ENCODE measurements at places on chromosomes 11 and 22. TPM values are rescaled to one million over a fixed set of nuclear protein-coding genes. Genes with fewer than 3 reads are reported as not detected.
A peak's percentile ranks its signal among the peaks of the same experiment; 100 is the strongest.

DNA sequence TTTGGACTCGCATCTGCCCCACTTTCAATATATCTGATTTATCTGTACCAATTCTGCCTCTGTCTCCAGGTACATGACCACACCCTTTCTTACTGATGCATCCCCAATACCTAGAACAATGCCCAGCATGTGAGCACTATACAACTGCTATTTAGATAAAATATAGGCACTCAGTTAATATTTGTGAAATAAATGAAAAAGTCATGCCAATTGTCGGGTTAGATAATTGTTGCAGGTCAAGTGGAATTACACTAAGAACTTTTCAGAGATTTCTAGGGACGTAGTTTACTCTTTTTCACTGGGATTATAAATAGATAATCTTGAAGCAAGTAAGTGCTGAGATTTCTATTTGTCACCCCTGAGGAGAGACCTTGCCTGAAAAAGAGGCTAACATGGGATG is 20.5 kb downstream of the OOSP4A start:
- H3K4me1 ChIP-seq = no peaks in the 10 kb centered on the region
- H3K36me3 ChIP-seq = no peaks in the 10 kb centered on the region
- no peak overlapping the region for H3K4me3 ChIP-seq
- no peak for DNase-seq
- H3K27me3 ChIP-seq = no peaks in the 10 kb centered on the region

The PHOX2A gene
- not detected for total RNA-seq

DNA sequence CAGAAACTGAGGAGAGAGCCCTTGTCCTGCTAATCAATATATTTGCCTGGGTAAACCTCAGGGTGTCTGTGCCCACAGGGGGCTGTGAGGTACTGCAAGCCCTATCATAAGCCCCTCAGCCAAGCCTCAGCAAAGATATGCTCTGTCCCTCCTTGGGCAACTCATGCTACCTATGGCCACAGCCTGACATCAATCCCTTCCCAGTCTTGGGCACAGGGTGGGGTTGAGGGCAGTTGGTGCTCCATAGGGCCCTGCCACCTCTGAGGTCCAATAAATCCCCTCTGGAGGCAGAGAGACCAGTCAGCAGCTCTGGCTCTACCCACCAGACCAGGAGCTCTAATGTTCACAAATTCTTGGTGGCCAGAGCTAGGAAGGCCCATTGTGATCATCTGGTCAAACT is 23.8 kb downstream of the TPBGL start:
- peaks cover 41% of the 10 kb centered on the region for H3K4me1 ChIP-seq
- no peaks in the 10 kb centered on the region for H3K27me3 ChIP-seq
- H3K36me3 ChIP-seq = no peaks in the 10 kb centered on the region
- H3K4me3 ChIP-seq = no peak overlapping the region

DNA sequence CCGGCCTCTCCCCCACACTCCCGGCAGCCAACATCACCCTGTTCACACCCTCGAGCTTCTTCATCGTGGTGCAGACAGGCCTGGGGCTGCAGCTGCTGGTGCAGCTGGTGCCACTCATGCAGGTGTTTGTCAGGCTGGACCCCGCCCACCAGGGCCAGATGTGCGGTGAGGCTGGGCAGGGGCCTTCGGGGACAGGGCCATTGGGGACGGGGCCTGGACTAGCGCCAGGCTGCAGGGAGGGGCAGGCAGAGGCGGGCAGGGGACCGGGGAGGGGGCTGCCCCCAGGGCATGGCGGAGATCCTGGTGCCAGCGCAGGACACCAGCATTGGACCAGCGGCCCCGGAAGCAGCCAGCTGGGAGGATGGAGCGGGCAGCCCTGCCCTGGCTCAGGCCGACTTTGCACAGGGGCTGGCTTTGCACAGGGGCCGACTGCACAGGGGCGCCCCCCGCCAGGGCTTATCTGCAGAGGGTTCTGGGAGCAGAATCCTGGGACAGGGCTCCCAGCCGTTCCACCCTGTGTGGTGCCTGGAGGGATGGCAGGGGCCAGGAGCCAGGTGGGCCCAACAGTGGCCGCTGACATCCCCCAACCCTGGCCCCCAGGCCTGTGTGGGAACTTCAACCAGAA is 8.6 kb downstream of the MUC5B start:
- H3K36me3 ChIP-seq = no peaks in the 10 kb centered on the region
- no peaks in the 10 kb centered on the region for H3K27me3 ChIP-seq
- no peaks in the 10 kb centered on the region for H3K4me1 ChIP-seq
- DNase-seq = no peak
- H3K27ac ChIP-seq = no peak overlapping the region

The NPTXR gene
- total RNA-seq = 5.3 TPM

GRCh38 chr11:96061069-96061468 is 137.2 kb upstream of the MTMR2 start:
- no peak overlapping the region for H3K27ac ChIP-seq
- DNase-seq = no peak
- H3K27me3 ChIP-seq = no peaks in the 10 kb centered on the region
- H3K36me3 ChIP-seq = no peaks in the 10 kb centered on the region

- H3K36me3 ChIP-seq = no peaks in the 10 kb centered on the region
- no peak for DNase-seq
- peaks cover 45% of the 10 kb centered on the region for H3K27me3 ChIP-seq
- H3K4me1 ChIP-seq = no peaks in the 10 kb centered on the region
- no peak overlapping the region for H3K4me3 ChIP-seq
- H3K27ac ChIP-seq = no peak overlapping the region
Observed at GRCh38 chr22:48887394-48888332, 940.0 kb downstream of the BRD1 start.

GRCh38 chr11:125890447-125891100 is 3.1 kb downstream of the HYLS1 start:
- H3K4me3 ChIP-seq = no peak overlapping the region
- no peak for DNase-seq
- no peaks in the 10 kb centered on the region for H3K27me3 ChIP-seq
- peaks cover 22% of the 10 kb centered on the region for H3K4me1 ChIP-seq
- no peak overlapping the region for H3K27ac ChIP-seq

- no peaks in the 10 kb centered on the region for H3K36me3 ChIP-seq
- no peak overlapping the region for H3K27ac ChIP-seq
- peaks cover 61% of the 10 kb centered on the region for H3K27me3 ChIP-seq
Observed at GRCh38 chr11:102115557-102115956, 5.3 kb downstream of the YAP1 start.

- no peaks in the 10 kb centered on the region for H3K4me1 ChIP-seq
- H3K36me3 ChIP-seq = no peaks in the 10 kb centered on the region
- peaks cover 15% of the 10 kb centered on the region for H3K27me3 ChIP-seq
- no peak for DNase-seq
- no peak overlapping the region for H3K27ac ChIP-seq
Observed at GRCh38 chr22:47805394-47805935, 1043.0 kb downstream of the TBC1D22A start.

DNA sequence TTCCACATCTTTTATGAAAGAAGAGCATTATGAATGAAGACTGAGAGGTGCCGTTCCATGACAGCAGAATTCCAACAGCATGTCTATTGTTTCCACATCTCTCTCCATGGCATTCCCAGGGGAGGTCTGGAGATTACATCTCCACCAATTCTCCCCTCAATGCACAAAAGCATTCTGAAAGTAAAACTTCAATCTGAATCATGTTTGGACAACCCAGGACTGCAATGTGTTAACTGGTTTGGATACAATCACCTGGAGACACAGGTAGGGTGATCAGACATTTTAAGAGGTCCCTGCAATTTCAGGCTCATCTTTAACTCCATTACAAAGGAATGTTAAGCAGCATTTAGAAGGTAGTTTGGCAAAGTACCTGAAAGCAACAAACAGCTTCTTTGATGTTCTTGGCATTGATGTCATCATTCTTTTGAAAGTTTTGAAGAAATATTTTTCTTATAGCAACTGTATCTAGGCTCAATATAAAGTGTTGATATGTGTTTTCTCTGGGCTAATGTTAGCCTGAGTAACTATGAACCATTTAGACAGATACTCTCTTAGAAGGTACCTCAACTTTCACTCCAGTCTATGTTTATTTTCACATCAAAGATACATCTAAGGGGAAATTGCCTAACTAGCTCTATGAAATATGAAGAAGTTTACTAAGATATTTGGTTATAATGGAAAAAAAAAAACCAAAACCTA is 181.4 kb upstream of the MTMR2 start:
- H3K4me1 ChIP-seq = peaks cover 6% of the 10 kb centered on the region
- no peaks in the 10 kb centered on the region for H3K36me3 ChIP-seq
- no peak overlapping the region for H3K27ac ChIP-seq

- H3K36me3 ChIP-seq = peaks cover 5% of the 10 kb centered on the region
- no peak overlapping the region for H3K27ac ChIP-seq
- H3K4me3 ChIP-seq = no peak overlapping the region
- H3K27me3 ChIP-seq = no peaks in the 10 kb centered on the region
Observed at GRCh38 chr22:17855572-17856290, 81.5 kb upstream of the BID start.

- no peak overlapping the region for H3K4me3 ChIP-seq
- no peaks in the 10 kb centered on the region for H3K27me3 ChIP-seq
Observed at GRCh38 chr11:14756349-14756748, 112.7 kb downstream of the PDE3B start.

GRCh38 chr22:44337678-44338004 is 24.9 kb upstream of the SHISAL1 start:
- peaks cover 5% of the 10 kb centered on the region for H3K27me3 ChIP-seq
- peak; percentile 55 for DNase-seq
- H3K4me3 ChIP-seq = no peak overlapping the region
- peaks cover 3% of the 10 kb centered on the region for H3K4me1 ChIP-seq

The CHKA gene
- 36.8 TPM for total RNA-seq

The TEX12 gene
- not detected for total RNA-seq

- no peaks in the 10 kb centered on the region for H3K36me3 ChIP-seq
- H3K4me1 ChIP-seq = no peaks in the 10 kb centered on the region
- no peaks in the 10 kb centered on the region for H3K27me3 ChIP-seq
- H3K27ac ChIP-seq = no peak overlapping the region
- no peak for DNase-seq
- H3K4me3 ChIP-seq = no peak overlapping the region
Observed at GRCh38 chr11:15769203-15769602, 587.1 kb downstream of the SOX6 start.

The BTBD10 gene
- 25.9 TPM for total RNA-seq

- H3K27ac ChIP-seq = peak overlapping the region; percentile 91
- DNase-seq = peak; percentile 40
- peak overlapping the region; percentile 27 for H3K4me3 ChIP-seq
- H3K4me1 ChIP-seq = peaks cover 41% of the 10 kb centered on the region
- H3K36me3 ChIP-seq = peaks cover 32% of the 10 kb centered on the region
Observed at GRCh38 chr22:41286639-41287091, 678 bp upstream of the RANGAP1 start.

GRCh38 chr11:43447151-43447550 is 88.4 kb downstream of the TTC17 start:
- H3K4me3 ChIP-seq = no peak overlapping the region
- H3K36me3 ChIP-seq = peaks cover 97% of the 10 kb centered on the region
- H3K27ac ChIP-seq = no peak overlapping the region
- no peaks in the 10 kb centered on the region for H3K27me3 ChIP-seq
- H3K4me1 ChIP-seq = no peaks in the 10 kb centered on the region

DNA sequence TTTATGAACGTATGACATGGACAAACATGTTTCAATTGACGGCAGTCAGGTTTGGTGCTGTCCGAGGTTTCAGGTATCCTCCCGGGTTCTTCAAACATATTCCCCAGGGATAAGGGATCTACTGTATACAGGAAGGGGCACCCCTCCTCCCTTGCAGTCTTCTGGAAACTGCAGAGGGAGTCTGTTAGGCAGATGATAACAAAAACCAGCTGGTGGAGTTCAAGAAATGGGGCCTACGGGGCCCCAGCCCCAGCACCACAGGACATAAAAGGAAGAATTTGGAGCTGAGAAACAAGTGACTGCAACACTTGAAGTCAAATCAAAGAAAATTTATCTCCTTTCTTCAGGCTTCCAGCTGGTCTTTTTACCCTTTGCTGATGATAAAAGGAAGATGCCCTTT is 32.1 kb downstream of the SNU13 start:
- no peaks in the 10 kb centered on the region for H3K27me3 ChIP-seq
- H3K4me3 ChIP-seq = no peak overlapping the region
- H3K36me3 ChIP-seq = peaks cover 100% of the 10 kb centered on the region
- DNase-seq = peak; percentile 20
- no peaks in the 10 kb centered on the region for H3K4me1 ChIP-seq

- no peak overlapping the region for H3K4me3 ChIP-seq
- no peaks in the 10 kb centered on the region for H3K4me1 ChIP-seq
- DNase-seq = peak; percentile 83
- H3K27ac ChIP-seq = no peak overlapping the region
Observed at GRCh38 chr22:35582861-35583670, 34.1 kb downstream of the MB start.

The OR5B17 gene
- total RNA-seq = not detected

GRCh38 chr22:46058591-46059519 is 81.9 kb upstream of the WNT7B start:
- H3K36me3 ChIP-seq = no peaks in the 10 kb centered on the region
- H3K4me1 ChIP-seq = peaks cover 83% of the 10 kb centered on the region
- no peaks in the 10 kb centered on the region for H3K27me3 ChIP-seq

The UCP3 gene
- 1.0 TPM for total RNA-seq

The APOL6 gene
- total RNA-seq = 49.2 TPM

DNA sequence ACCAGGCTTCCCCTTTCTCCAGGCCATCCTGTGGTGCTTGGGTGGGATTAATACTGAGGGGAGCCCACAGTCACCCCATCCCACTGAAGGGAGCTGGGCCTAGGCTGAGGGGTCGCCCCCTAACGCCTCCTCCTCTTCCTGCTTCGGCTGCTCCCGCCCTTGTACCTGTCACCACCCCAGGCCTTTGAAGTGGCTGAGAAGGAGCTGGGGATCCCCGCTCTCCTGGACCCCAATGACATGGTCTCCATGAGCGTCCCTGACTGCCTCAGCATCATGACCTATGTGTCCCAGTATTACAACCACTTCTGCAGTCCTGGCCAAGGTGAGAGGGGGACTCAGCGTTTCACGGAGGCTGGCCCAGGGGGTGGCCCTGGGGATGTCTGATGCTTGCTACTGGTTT is 6.1 kb downstream of the MICALL1 start:
- H3K27ac ChIP-seq = no peak overlapping the region
- DNase-seq = no peak
- no peak overlapping the region for H3K4me3 ChIP-seq
- peaks cover 50% of the 10 kb centered on the region for H3K36me3 ChIP-seq

The DEFB131B gene
- not detected for total RNA-seq

GRCh38 chr11:57792060-57792541 is 30.5 kb downstream of the CTNND1 start:
- H3K27me3 ChIP-seq = no peaks in the 10 kb centered on the region
- H3K4me1 ChIP-seq = peaks cover 41% of the 10 kb centered on the region
- H3K4me3 ChIP-seq = no peak overlapping the region
- no peaks in the 10 kb centered on the region for H3K36me3 ChIP-seq

DNA sequence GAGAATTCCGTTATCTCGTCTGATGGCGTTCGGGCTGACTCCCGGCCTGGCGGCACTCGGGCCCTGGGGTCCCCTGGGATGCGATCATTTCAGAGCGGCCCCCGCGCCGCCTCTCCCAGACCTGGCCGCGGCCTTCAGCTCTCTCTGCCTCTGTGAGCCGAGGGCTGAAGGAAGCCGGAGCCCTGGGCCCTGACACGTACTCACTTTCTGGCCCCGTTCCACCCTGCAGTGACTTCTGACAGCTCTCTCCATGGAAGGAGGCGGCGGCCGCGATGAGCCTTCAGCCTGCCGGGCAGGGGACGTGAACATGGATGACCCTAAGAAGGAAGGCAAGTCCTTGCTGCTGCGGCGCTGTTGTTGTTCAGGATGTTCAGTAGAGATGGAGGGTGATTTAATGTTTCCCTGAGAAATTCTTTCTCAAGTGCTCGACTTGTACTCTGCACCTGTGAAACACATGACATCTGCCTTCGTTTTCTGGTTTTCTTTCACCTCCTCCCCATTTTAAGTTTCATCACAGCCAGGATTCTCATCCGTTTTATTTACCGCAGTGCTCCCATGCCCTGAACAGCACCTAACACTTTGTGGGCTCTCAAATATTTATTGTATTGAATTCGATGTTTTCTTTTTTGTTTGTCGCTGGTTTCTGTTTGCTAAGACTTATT is 612 bp downstream of the GTSE1 start:
- peaks cover 8% of the 10 kb centered on the region for H3K4me1 ChIP-seq
- no peak for DNase-seq
- H3K27ac ChIP-seq = no peak overlapping the region
